H9 (cell line): ENCODE measurements at places on chromosomes 1 and 21. TPM values are rescaled to one million over a fixed set of nuclear protein-coding genes. Genes with fewer than 3 reads are reported as not detected.

The AMIGO1 gene
- total RNA-seq: 3.6 and 4.1 TPM in 2 replicates

The HAPLN2 gene
- total RNA-seq: 0.44 and 0.46 TPM in 2 replicates

The CRP gene
- total RNA-seq: not detected in 2 replicates

The ZNF648 gene
- total RNA-seq: 1.1 and 1.4 TPM in 2 replicates

The CRYBG2 gene
- total RNA-seq: 11.8 and 12.8 TPM in 2 replicates

The GUCA2B gene
- not detected in 2 replicates for total RNA-seq

The LORICRIN gene
- total RNA-seq: not detected in 2 replicates

The IBA57 gene
- total RNA-seq: 11.8 and 12.6 TPM in 2 replicates

The LYPD8 gene
- total RNA-seq: not detected in 2 replicates

The GPR3 gene
- 4.3 and 4.4 TPM in 2 replicates for total RNA-seq

The SERPINC1 gene
- total RNA-seq: not detected in 2 replicates
